ENCODE measurements at places on chromosomes 5 and 9.

DNA sequence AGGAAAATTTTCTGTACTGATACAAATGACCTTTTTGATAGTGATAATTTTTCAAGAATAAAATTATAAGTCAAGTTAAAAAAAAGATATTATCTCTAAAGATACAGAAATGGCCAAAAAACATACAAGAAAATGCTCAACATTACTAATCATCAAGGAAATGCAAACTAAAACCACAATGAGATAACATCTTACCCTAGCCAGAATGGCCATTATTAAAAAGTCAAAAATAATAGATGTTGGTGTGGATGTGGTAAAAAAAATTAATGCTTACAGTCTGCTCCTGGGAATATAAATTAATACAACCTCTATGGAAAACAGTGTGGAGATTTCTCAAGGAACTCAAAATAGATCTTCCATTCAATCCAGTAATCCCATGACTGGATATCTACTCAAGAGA lies 22.9 kb upstream of the PTGER4 start:
- DNase-seq = no peak

DNA sequence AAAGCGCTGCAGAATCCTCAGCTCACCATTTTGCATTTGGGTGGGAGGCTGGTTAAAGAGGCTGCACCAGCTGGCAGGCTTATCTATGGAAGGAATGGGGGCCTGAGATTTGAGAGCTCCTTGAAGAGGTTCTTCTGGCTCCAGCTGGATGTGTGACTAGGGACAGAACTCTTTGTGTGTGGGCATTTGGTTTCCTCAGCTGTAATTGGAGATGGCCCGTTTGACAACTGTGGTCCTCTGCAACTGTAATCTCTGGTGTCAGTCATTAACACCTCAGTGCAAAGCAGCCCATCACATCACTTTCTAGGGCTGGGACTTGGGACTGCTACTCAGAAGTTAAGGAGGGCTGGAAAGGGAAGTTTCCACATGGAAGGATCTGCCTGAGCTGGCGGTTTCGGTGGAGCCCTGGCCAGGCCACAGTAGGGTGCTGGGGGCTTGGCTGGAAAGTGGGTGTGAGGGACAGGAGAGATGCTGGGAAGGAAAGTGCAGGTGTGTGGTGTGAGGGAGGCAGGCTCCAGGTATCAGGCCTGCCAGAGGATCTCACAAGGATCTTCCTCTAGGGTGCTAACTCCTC lies 193.8 kb downstream of the GADD45G start:
- DNase-seq = no peak

- DNase-seq = no peak
Measured at GRCh38 chr9:123299558-123300126, 31.3 kb upstream of the STRBP start.

- peak; percentile 2 for DNase-seq
Measured at GRCh38 chr9:128494108-128494745, 10.3 kb upstream of the GLE1 start.

DNA sequence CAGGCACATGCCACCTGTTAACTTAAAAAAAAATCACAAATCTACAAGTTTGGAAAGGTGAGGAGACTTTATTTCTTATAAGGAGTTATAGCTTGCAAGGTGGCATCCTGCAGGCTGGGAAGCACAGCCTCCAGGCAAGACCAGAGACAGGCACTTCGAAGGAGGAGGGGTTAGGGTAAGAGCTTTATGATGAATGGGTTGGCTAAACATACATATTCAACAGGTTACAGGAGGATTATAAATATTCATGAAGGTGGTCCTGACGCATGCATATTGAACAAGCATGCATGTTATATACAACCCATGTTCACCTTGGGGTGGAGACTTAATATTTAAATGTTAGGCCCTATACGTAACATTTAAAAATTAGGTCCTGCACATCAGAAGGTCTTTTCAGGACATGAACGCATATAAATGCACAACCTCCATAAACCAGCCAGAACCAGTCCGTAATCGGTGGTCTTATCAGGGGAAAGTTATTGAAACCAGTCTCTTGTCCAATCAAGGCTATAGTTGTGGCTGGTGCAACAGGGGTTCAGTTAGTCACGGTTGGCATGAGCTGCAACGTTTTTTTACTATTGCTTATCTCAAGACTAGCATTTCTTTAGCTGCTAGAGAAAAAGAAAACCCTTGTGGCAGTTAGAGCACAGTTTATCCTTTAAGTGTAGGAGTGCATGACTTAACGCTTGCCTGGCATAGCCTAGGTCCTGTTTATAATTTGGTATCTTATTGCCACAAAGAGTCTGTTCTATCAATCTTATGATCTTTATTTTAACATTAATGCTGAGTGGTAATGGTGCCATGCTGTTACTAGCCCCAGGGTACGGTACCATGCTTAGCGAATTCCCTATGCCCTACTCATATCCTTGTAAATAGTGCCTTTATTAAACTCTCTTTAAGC lies 72.7 kb downstream of the C9orf57 start:
- DNase-seq = no peak

DNA sequence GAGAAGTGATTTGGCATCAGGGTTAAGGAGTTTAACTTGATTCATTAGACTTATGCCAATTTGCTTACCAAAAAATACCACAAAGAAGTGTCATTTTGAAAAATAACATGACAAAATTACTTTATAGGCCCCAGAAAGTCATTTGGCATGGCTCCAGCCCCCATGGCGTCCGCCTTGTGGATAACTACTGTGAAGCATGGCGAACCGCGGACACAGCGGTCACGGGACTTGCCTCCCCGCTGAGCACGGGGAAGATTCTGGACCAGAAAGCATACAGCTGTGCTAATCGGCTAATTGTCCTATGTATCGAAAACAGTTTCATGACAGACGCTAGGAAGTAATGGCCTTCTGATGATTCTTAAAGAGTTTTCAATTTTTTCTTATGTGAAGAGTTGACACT lies 35.4 kb upstream of the TGFBR1 start:
- DNase-seq = no peak

DNA sequence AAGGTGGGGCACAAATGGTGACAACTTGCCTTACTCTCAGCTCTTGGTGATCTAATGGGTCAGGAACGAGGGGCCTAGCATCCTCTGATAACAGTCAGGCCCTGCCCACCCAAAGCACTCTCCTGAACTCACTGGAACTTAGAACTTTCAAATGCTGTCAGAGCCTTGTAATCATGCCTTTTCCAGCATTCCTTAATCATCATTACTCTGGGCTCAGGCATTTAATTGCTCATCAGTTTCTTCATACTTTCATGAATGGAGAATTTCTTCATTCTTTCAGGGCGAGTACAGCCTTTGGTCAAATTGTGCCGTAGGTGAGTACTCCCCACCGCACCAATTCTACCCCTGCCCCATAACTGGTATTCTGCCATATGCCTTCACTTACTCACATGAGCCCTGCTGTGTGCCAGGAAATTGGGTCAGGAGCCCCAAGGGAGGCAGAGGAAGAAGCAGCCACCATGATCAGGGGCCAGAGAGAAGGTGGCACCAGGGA lies 30.2 kb upstream of the DUSP1 start:
- DNase-seq = no peak

GRCh38 chr5:180598797-180599589 lies 7.7 kb upstream of the SCGB3A1 start:
- no peak for DNase-seq

GRCh38 chr5:135398855-135399793 lies at the start of gene MACROH2A1:
Gene MACROH2A1 (minus strand): TSS chr5:135399231. CDS start chr5:135389093, 10,138 bp downstream.
- peak; percentile 54 for DNase-seq

GRCh38 chr5:57513785-57514184 lies 31.2 kb upstream of the ACTBL2 start:
- no peak for DNase-seq

- DNase-seq = no peak
Measured at GRCh38 chr5:77558266-77558665, 66.2 kb upstream of the WDR41 start.

DNA sequence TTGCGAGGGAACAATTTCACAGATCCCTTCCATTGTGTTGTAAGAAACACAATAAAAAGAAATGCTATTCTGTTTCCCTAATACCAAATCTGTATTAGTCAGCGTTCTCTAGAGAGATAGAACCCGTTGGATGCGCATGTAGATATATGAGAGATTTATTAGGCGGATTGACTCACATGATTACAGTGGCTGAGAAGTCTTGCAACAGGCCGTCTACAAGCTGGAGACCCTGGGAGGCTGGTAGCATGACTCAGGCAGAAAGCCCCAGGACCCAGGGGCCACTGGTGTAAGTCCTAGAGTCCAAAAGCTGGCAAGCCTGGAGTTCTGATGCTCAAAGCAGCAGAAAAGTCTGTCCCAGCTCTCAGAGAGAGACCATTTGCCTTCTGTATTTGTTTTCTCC lies 18.4 kb upstream of the IL17B start:
- no peak for DNase-seq

DNA sequence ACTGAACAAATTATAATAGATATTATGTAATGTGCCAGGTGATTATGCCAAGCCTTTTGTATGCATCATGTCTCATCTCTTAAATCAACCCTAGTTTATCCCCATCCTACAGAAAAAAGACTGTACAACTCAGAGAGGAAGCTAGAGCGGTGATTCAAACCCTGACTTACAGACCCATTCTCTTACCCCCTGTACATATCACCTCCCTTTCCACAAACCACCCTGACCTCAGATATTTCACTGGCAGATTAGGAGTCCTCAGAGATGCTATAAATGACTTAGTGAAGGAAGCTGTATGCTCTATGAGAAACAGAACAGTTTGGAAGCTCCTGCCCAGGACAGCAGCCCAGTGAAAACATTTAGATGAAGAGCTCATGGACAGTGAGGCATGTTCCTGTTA lies 79.1 kb upstream of the RARS1 start:
- DNase-seq = no peak

DNA sequence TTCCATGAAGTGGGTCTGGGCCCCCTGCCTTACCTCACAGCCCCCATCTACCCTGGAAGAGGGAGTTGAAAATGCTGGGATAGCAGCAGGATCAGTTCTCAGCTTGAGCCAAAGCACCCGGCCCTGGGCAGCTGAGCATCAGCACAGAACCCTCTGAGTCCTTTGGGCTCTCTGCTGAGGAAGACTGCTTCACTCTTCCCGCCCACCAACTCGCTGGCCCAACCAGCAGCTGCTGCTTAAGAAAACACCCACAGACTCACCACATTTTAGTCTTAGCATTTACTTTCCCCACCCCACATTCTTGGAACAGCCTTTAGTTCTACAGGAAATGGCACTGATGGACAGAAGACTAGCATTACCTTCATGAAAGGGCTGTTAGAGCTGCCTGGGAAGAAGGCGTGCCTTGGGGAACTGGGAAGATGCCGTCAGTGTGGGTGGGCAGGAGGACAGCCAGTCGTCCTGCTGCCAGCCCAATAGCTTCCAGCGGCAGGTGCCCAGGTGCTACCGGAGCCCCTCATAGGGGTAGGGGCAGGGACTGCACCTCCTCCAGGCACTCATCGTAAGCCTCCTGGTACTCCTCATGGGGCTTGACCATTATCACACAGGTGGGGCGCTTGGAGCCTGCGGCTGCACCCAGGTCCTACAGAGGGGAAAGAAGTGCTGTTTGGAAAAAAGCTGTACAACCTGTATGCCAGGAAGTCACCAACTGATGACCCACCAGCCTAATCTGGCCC lies 4.3 kb downstream of the NHP2 start:
- DNase-seq = no peak

GRCh38 chr5:196350-196749 lies 5.1 kb downstream of the LRRC14B start:
- no peak for DNase-seq

GRCh38 chr9:130477564-130477963 lies 32.8 kb downstream of the ASS1 start:
- no peak for DNase-seq

DNA sequence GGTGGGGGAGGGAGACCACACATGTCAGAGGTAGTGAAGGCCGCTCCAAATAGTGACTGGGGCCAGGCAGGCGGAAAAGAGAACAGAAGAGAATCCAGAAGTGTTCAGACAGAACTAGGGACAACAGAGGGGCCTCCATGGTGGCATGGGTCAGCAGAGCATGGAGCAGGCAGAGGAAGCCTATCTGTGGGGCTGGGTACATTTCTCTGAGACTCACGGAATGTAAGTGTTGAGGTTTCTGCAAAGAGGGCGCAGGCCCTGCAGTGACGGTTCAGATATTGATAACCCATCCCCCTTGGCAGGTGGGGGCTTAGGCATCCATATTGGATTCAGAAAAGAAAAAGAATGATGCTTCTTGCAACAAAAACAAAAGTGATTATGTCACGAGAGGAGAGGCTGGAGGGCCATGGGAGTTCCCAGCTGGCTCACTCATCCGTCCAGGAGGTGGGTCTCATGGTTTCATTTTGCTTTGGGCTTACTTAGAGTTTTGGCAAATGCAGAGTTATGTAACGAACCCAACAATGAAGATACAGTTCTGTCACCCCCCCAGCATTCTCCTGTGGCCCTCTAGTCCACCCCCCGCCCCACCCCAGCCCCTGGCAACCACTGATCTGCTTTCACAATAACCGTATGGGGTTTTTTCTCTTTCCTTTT lies 5.4 kb upstream of the RMND5B start:
- DNase-seq = no peak

DNA sequence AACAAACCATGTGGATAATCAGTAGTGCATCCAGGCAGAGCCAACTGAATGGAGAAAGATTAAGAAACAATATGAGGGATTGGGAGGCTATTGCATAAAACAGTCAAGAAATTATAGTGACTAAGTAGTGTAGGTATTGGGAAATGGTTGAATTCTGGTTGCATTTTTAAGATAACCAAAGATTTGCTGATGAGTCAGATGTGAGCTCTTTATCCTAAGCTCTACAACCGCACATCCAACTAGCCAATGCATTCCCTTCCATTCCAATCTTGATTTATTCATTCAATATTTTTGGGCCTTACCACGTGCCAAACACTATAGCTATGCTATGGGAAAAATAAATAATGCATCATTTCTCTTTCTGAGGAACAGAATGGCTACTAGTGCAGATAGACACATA lies 524.5 kb upstream of the RGMB start:
- no peak for DNase-seq

- no peak for DNase-seq
Measured at GRCh38 chr9:126470241-126470993, 143.3 kb upstream of the LMX1B start.

DNA sequence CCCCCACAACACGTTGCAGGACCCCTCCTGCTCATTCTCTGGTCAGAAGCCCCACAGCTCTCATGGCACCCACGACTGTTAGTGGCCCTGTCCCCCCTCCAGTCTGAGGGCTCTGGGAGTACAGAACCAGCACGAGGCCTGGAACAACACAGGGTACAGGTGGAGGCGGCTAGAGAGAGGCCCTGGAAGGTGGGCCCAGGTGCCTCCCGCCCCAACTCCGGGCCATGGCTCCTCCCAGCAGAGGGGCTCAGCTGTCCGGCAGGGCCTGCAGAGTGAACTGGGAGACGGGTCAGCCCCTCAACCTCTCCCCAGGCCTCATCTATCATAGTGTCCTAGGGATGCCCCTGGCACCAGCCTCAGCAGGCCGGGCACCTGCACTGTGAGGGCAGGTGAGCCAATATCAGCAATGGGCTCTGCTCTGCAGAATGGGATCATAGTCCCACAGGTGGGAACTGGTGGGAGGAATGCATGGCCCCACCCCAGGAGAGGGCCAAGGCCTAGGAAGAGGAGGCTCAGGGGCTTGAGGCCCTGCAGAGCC lies 58.6 kb downstream of the BARX1 start:
- DNase-seq = no peak

DNA sequence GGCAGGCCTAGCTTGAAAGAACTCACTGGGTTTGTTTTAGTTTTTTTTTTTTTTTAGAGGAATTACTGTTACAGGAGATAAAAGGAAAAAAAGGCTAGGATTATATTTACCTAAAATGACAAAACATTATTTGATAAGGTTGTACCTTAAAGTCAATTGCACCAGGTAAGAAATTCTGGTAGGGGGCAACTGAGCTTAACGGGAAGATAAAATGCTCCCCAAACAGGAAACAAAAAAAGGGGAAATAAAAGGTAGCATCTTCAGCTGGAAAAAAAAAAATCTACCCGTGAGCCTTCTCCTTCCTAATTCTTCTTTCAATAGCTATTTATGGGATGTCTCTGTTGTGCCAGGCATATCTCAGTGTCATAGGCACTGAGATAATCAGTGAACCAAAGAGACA lies 164.5 kb downstream of the PIK3R1 start:
- DNase-seq = no peak
